ENCODE measurements at places on chromosomes 7 and 10.

DNA sequence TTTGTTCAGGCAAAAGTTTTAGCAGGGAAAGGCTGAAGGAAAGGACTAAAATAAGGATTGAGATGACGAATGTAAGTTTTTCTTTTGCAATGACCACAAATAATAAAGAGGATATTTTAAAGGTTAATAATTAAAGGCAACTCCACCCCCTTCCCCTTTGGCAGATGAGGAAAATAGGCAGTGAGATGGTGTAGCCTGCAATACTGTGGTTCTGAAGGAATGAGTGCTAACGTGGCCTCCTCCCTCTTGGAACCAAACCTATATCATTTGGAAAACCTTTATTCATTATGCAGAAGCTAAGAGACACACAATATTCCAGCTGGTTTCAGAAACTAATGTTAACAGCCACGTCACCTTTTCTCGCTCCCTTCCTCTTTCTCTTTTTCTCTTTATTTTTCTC, 70.9 kb upstream of the COL1A2 start:
- no peak for DNase-seq

DNA sequence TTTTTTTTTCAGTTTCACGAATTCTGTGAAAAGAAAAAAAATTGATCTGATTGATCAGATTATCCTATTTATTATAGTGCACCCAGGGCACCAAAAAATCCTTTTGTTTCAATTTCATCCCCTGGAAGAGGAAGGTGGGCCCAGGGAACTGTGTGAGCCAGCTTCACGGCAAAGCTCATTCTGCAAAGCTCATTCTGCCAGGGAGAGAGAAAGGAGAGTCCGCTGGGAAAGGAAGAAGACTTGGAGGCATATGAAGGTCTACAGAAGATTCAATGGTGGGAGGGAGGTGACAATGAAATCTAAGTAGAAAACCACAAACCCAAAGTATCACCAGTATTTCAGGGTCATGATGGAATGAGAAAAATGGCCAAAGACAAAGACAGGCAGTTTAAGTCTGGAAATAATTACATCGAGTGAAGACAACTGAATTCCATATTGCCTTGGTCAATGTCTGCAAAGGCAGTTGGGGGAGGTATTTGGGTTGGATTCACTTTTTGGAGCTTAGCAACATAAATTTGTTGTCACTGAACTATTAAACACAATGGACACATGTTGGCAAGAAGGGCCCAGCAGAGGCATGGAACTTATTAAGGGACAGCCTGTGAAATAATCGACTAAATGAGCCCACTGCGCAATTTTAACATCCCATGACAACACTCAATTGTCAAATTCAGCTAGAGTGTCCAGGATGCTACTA, 587.8 kb upstream of the MKI67 start:
- no peak for DNase-seq

DNA sequence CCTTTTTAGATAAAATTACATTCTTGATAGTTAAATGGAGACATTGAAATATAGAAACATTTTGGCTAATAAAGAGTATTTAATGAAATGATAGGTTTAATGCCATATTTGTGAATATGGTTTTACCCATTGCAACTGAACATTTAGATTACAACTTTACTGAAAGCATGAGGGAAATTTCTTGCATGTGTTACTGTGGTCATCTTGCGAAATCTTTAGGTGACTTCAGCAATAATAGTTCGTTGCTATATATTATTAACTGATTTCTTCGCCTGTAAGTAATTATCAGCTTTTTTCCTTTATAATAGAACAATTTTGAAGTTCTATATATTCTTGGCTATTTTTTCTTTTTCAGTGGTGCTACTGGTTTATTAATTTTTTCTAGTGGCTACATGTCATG, 83.2 kb downstream of the MLLT10 start:
- no peak for DNase-seq

GRCh38 chr7:47387506-47387905, 194.4 kb downstream of the TNS3 start:
- no peak for DNase-seq

- no peak for DNase-seq
Measured at GRCh38 chr7:45873355-45873754, 473 bp upstream of the CCDC201 start.

DNA sequence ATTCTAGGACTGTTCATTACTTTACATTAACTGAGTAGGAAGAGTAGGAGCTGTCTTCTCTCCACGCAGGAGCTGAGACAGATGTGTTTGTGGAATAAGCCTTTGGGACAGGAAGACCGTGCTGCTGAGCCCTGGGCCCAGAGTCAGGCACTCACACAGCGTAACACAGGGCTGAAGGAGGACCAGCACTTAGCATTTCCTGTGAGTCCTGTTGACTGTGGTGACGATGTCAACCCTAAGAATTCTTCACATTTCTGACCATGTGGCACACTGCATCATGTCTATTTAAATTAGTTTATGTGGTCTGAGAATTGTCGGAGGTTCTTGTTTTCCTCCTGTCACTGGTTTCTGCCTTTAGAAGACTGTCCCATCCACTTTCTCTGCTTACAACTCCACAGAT, 117.2 kb downstream of the PIP4K2A start:
- no peak for DNase-seq

- DNase-seq = peak; percentile 51
Measured at GRCh38 chr10:132248455-132249225, 59.1 kb downstream of the STK32C start.

DNA sequence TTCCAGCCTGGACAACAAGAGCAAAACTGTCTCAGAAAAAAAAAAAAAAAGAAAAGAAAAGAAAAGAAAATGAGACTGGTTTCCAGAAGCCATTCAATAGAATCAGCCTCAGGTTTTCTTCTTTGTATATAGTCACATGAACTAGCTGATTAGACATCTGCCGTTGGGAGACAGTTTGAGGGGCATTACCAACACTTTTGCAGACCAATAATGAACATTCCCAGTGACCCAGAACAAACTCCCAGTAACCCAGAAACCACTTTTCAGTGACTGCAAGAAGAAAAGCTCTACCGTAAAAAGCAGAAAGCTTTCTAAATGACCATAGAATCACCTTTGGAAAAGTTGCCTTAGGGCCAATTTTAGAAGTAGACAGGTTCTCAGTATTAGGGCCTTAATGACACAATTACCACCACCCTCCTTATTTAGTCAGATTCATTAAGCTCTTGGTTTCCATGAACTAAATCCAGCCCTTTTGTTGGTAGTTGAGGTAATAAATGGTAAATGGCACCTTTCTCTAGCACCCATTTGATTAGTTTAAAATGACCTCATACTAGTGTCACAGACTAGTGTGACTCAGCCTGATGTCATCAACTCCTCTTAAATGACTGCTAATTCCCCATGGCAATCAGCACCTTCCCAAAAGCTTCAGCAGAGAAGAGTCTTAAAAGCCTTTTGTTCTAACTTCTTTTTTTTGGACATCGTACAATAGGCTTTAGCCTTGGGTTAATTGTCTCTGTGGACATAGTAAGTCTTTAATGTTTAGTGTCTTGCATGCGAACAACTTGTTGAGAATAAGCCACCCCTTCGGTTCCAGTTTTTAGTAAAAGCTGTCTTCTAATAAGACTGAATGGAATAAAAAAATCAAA, 33.6 kb upstream of the XRCC2 start:
- no peak for DNase-seq

- DNase-seq = no peak
Measured at GRCh38 chr7:78968951-78969350, 484.5 kb downstream of the MAGI2 start.

DNA sequence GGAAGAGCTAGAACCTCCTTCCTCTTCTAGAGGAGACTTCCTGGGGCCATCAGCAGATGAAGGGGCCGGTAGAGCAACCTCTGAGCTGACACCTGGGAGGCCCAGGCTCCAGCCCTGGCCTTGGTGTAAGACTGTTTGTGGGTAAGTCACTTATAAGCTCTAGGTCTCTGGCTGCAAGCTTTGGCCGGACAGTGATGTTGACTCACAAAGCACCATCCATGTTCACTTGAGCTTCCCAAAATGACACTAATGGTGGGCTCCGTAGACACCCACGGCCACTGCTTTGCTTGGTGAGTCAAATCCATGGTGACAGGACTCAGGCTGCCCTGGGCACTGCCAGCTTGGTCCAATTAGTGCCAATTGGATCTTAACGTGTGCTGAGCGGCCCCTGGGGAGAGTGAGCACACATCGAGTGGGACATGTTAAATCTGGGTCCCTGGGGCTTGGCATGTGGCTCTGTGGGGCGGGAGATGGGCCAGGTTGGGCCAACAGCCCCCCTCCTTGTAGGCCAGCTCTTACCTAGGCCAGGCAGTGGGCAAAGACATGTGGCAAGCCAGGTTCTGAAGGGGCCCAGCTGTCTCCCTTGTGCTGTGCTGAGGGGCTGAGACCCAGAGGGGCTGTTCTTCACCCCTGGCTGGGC, 16.7 kb downstream of the NEURL1 start:
- no peak for DNase-seq

DNA sequence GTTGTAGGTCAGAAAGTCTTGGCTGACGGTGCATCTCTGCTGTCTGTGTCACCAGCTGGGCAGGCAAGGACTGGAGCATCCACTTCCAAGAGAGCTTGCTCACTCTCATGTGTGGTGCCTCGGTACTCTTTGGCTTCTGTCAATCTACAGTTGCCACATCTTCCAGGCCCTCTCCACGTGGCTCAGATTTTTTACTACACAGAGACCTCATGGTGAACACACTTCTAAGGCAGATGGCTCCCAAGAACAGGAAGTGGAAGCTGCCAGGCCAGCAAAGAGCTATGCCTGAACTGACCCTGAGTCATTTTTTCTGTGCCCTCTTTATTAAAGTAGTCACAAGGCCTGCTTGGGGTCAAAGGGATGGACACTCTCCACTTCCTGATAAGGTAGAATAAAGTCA, 351.5 kb upstream of the AUTS2 start:
- peak; percentile 11 for DNase-seq

DNA sequence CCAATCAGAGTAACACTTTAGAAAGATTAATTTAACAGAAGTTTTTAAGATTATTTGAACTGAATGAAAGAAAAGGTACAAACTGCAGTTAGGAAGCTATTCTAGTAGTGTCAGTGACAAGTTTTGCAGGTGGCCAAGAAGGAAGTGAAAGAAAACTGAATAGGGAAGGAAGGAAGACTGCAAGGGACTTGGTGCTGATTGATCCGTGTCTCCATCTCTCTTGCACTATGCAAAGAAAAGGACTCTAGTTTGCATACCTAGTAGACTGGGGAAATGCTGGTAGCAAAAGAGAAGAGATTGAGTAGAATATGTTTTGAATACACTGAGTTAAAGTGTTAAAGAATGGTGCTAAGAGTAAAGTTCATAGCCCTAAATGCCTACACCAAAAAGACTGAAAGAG, 33.0 kb downstream of the OR6V1 start:
- no peak for DNase-seq

DNA sequence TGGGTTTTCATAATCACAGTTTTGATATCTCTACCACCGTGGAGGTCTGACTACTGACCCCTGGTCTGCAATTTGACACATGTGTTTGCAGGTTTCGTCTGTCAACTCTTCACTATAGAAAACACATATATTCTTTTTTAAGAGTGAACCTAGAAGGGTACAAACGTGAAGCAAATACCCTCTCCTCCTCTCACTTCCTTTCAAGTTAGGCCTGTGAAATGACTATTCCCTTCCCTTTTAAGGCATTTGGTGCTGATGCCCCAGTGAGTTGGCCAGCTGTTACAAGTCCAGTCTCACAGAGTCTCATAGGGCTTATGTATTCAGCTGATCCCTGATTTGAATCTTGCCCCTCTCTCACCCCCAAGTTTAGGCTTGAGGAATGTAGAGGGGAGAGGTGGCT, 742.0 kb upstream of the IGFBP3 start:
- DNase-seq = no peak
